ENCODE measurements at places on chromosomes 11 and 22. TPM values are rescaled to one million over a fixed set of nuclear protein-coding genes. Genes with fewer than 3 reads are reported as not detected.

The CEP164 gene
- total RNA-seq = 38.0 TPM

DNA sequence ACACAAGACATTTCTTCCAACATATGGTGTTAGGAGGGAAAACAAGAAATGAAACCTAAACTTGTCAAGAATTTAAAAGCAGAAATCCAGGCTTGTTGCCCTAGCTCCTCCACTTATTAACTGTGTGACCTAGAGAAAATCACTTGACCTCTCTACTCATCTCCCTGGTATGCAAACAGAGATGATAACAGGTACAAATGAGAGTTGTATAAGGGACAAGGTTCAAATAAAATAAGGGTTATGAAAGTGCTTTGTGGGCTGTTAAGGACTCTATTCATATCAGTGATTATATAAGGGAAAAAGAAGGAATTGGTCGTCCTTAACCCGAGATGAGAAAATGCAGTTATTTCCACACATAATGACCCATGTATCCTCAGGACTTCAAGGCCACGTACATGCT lies 372.7 kb upstream of the TENM4 start:
- no peak for DNase-seq

DNA sequence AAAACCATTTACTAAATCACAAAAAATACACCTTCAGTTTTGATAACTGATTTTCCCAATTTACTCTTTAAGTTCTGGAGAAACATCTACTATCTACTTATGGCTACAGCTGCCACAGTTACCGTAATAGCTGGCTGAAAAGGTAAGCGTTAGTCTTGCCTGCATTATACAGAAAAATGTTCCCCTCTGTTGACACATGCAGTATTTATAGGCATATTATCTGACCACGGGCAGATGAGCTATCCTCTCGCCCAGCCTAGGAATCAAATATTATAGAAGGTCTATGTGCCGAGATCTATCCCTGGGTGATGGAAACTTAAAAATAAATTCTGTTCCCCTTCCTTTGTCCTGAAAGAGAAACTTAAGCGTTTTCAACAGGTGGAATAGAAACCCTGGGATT lies 283.8 kb downstream of the CADM1 start:
- no peak for DNase-seq

GRCh38 chr11:116339306-116340098 lies 433.3 kb downstream of the BUD13 start:
- DNase-seq = no peak

- peak; percentile 31 for DNase-seq
These were observed 97.7 kb downstream of the MPPED2 start for GRCh38 chr11:30488304-30488998.

GRCh38 chr11:119782739-119783072 lies 53.7 kb upstream of the NECTIN1 start:
- DNase-seq = peak; percentile 98

GRCh38 chr11:99773646-99774045 lies 752.9 kb downstream of the CNTN5 start:
- DNase-seq = no peak

DNA sequence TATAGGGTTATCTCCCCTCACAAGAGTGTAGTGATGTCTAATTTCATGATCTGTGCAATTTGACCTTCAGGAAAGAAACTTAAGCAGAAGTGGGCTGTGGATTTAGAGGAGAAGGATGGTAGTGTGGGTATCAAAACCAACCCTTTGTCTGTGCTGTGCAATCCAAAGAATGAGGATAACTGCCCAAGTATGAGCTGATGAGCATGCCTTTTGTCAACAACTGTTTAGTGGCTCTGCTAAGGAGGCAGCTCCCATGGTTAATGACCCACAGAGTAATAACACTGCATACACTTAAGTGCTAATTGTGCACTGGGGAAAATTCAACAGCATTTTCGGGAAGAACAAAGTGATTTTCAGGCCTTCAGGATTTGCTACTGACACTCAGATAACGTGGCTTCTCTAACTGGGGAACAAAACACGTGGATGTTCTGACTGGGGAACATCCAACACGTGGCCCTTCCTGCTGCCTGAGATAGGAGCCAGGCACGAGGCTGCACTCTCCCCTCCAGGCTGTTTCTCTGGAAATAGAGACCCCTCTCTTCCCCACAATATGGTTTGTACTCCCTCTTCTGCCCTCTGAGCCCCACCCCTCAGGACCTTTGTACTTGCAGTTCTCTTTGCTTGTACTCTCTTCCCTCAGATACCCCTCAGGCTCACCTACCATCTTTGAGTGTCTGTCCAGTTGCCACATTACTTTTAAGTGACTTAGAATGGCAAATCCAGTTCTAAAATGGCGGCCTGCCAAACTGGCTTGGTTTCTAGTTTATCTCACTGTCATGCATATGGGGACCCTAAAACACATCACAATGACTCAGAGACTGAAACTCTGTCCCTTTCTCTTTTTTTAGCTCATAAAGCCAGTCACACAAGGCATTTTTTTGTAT lies 234.9 kb upstream of the POU2AF2 start:
- DNase-seq = no peak

DNA sequence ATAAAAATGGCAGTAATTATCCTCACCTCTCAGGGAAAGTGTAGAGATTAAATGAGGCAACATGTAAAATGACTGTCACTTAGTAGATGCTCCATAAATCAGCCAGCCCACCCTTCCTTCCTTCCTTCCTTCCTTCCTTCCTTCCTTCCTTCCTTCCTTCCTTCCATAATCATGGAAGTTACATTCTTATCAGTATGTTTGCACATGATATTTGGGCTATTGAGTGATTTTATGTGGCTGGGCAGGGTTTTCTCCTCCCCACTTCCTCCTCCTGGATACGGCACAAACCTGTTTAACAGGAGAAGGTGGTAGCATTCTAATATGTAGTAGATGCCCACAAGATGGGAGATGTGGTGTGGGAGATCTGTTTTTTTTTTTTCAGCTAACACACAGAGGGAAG lies 11.9 kb downstream of the LYVE1 start:
- no peak for DNase-seq

GRCh38 chr11:118530180-118530682 lies 761 bp upstream of the TMEM25 start:
- peak; percentile 83 for DNase-seq

DNA sequence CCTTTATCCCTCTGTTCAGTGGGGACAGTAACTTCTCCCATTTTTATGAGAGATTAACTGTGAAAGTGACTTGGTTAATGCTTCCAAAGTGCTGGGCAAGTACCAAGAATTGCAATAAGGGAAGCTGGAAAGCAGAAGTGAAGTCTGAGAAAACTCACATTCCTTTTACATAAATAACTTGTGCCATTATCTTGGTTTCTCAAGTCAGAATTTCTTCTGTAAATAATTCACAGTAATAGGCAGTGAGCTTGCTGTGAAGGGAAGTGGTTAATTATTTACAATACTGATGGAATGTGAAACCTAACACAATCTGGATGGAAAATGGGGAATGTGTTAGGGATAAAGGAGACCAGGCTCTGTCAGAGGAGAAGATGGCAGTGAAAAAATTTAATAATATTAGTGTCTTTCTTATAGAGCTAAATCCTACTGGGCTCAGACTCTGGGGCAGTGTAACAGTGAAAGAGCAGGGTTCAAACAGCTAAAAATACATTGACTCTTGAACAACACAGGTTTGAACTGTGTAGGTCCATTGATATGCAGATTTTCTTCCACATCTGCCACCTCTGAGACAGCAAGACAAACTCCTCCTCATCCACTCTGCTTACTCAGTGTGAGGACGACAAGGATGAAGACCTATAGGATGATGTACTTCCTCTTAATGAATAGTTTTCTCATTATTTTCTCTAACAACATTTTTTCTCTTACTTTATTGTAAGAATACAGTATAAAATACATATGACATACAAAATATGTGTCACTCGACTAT lies 251.5 kb upstream of the ISX start:
- no peak for DNase-seq
